Activated CD4-positive, CD25-positive, alpha-beta regulatory T cell treated with anti-CD3 and anti-CD28 coated beads, Interleukin-2, amount 50 U/mL, for 16 hours (primary cell): ENCODE measurements at places on chromosomes 6 and 20.

- no peak for DNase-seq
Observed at GRCh38 chr6:147586044-147586443, 77.6 kb downstream of the SAMD5 start.

- DNase-seq, result no peak
Observed at GRCh38 chr6:164013480-164014208, 599.1 kb downstream of the QKI start.

GRCh38 chr6:90087106-90087833, 193.0 kb downstream of the GJA10 start:
- no peak for DNase-seq

GRCh38 chr20:47792021-47792618, 6.8 kb upstream of the SULF2 start:
- no peak for DNase-seq

DNA sequence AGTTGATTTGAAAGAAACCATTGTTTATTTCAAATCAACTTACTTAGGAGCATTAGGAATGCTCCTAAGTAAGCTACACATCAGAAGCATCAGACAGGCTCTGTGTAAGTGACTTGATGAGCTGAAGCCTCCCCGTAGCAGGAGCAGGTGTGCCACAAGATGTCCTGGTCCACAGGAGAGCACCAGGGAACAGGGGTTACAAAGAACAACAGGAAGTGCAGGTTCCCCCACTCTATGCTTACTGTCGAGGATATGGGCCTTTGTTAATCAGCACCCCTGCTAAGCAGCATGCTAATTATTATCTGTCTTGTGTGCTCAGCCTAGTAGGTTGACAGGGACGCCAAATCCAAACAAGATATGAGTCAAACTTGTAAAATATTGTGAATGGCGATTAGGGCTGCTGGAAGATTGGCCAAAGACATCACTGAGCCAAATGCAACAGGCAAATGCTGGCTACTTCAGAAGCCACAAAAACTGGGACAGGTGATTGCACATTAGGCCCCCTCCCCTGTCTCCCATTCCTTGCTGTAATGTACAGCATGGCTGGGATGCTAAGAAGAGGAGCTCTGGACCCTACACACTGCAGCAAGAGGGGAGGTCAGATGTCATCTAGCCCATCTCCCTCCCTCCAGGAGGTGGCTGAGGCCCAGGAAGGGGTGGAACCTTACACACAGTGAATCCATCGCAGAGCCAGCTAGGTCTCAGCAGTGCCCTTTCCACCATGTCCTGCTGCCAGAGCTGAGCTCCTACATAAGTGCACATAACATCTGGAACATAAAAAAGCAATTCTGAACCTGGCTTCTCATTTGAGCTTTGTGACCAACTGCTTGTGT, 939 bp downstream of the TGM3 start:
- no peak for DNase-seq

GRCh38 chr6:64580346-64580745, 944.7 kb downstream of the PHF3 start:
- no peak for DNase-seq

DNA sequence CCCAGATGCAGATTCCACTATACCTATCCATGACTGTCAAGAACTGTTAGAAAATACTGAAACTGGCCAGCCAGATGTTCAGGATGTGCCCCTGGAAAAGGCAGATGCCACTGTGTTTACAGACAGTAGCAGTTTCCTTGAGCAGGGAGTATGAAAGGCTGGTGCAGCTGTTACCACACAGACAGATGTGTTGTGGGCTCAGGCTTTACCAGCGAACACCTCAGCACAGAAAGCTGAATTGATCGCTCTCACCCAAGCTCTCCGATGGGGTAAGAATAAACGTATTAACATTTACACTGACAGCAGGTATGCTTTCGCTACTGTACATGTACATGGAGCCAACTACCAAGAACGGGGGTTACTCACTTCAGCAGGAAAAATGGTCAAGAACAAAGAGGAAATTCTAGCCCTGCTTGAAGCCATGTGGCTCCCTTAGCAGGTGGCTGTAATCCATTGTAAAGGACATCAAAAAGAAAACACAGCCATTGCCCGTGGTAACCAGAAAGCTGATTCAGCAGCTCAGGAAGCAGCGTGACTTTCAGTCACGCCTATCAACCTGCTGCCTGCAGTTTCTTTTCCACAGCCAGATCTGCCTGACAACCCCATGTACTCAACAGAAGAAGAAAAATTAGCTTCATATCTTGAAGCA, 459.7 kb upstream of the HTR1E start:
- DNase-seq, result no peak

GRCh38 chr6:52500238-52501129, 76.4 kb downstream of the TRAM2 start:
- DNase-seq, result no peak

- no peak for DNase-seq
Observed at GRCh38 chr6:19024737-19025136, 637.6 kb downstream of the RNF144B start.

DNA sequence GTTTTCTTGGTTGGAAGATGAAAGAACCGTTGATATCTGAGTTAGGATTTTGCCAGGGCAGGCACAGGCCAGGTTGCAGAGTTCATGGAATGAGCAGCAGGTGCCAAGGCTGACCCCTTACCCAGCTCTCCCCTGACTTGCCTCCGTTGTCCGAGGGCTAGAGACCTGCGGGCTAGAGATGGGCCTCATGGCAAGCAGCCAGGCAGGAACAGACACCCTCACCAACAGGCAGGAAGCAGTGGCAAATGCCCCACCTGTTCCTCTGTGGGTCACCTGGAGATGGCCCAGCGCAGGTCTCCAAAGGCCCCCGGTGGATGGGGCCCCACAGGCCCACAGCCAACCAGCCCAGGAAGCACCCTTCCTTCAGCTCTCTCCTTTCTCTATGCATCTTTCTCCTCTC, 186.7 kb upstream of the PMEPA1 start:
- DNase-seq, result no peak

- no peak for DNase-seq
Observed at GRCh38 chr6:43923376-43924221, 153.6 kb downstream of the VEGFA start.

GRCh38 chr20:51315390-51315789, 227.1 kb downstream of the NFATC2 start:
- DNase-seq, result no peak

DNA sequence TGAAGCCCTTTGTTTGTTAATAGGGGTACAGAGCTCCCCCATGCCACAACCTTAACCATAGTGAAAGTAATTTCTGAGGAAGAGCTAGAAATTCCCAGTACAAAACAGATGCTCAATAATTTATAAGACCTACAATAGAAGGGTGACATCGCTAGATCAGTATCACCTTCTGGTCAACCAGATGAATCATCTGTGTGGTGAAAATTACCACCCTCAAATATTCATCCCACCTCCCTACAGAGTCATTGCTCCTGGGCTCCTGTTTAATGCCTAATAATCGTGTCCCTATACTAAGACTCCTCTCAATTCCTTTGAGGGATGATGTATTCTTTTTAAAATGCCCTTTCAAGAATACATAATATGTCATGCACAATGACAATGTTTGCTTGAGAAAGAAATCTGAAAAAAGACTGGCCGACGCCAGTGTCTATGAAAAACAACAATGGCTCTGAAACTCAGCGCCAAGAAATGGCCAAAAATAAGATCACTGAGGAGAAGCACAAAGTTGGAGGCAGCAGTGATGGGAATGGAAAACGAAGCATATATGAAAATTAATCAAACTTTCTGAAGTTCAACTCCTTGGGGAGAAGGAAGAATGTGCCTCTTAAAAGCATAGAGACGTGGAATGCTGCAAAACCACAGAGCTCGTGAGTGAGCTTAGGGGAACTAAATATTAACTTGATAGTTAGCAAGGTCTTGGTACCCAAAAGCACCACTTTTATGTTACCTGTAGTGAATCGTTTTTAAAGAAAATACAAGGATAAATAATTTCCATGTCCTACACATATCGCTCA, 11.0 kb upstream of the ADGRF5 start:
- DNase-seq, result no peak

GRCh38 chr6:127851197-127851596, 49.7 kb downstream of the THEMIS start:
- DNase-seq, result no peak

DNA sequence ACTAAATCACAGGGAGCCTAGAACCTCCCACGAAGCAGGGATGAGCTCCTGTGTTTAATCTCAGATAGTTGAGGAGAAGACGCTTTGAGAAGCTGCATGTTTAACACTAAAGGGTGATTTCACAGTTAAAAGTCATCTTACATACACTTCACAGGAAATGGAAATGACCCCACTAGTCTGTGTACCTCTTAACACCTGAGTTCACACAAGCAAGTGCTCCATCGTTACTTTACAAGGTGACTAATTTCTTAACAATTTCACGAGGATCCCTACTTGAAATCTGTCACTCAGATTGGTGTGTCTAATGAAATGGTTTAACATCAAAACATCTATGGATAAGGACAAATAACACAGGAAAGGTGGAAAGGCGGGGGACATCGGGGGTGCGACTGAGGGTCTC, 93.8 kb upstream of the RPS6KA2 start:
- no peak for DNase-seq

GRCh38 chr6:134457941-134458340, 140.0 kb upstream of the SGK1 start:
- no peak for DNase-seq

- DNase-seq, result no peak
Observed at GRCh38 chr20:52785679-52786078, 186.5 kb upstream of the TSHZ2 start.

GRCh38 chr6:2430612-2431011, 185.2 kb upstream of the GMDS start:
- DNase-seq, result no peak

GRCh38 chr6:17705428-17705777, 1.3 kb downstream of the NUP153 start:
- no peak for DNase-seq

DNA sequence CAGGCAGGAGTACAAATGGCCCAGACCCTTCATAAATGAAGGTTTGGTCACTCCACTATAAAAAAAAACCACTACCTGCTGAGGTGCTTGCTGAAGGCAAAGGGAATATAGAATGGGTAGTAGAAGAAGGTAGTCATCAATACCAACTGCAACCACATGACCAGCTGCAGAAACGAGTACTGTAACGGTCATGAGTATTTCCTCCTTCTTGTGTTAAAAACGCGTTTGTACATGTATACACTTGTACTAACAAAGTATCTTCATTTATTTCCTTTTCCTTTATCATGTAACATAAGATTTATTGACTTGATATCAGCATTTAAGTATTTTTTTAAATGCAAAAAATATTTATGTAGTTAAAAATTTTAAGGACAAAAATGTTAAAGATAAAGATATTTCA, 238.6 kb downstream of the TFAP2B start:
- DNase-seq, result no peak

DNA sequence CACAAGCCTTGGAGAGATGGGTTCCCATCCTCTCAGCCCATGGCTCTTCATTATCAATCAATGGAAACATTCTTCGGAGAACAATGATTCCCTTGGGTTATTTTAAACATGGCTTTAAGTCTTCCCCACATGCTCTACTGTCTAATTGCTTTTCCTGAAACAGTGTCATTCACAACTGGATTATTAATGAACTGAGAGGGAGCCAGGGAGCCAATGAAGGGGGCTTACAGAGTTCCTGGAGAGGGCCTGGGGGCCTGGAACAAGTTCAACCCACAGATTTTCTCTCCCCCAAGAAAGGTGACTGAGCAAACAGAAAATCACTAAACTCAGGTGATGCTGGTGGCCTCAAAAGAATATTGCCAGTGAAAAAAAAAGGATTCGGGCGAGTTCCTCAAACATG, 1.3 kb upstream of the PPP1R16B start:
- no peak for DNase-seq

DNA sequence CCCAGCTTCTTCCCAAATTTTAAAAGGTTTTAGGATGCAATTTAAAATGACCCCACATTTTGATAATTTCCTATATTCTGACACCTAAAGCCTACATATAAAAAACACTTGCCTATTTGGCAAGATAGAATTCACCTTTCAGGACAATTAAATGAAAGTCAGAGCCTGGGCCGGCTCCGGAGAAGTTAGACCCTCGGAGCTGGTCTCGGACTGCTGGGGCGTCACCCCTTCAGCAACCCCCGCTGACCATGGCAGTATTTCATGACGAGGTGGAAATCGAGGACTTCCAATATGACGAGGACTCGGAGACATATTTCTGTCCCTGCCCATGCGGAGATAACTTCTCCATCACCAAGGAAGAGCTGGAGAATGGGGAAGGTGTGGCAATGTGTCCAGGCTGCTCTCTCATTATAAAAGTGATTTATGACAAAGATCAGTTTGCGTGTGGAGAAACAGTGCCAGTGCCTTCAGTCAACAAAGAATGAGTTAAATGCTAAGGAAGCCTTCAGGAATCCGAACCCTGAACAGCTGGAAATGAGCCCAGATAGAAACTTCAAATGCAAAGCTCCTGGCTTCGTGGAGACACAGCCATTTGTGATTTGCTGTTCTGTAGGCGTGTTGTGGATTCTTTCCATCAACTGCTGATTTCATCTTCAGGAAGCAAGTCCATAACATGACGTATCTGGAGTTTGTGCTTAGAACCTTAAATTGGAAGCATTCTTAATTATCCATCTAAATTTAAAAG, 16.0 kb downstream of the TCFL5 start:
- DNase-seq, result no peak

DNA sequence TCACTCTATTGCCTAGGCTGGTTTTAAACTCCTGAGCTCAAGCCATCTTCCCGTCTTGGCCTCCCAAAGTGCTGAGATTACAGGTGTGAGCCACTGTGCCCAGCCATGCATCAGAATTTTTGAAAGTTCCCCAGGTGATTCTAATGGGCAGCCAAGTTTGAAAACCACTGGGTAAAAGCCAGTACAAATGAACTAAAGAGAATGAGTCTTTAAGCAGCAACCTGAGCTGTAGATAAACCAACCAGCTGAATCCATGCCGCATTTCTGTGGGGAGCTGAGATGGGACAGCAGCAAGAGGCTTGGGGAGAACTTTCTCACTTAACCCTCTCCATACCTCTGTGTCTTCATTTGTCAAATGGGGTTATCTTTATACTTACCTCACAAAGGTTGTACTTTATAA, 67.5 kb downstream of the VEGFA start:
- no peak for DNase-seq

DNA sequence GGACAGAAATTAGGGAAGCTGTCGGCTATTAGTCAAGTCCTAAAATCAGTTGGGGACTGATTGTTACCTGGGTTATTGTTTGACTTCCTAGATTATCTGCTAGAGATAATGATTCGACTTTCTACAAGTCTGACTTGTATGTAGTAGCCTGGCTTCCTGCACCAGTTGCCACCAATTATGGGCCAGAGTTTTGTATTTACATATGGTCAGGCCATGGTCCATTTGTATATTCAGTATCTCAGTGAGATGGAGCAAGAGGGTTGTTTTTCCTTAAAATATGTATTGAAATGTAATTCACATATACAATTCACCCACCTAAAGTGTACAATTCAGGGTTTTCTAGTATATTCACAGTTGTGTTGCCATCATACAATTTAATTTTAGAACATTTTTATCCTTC, 130.6 kb upstream of the PHACTR3 start:
- DNase-seq, result no peak

DNA sequence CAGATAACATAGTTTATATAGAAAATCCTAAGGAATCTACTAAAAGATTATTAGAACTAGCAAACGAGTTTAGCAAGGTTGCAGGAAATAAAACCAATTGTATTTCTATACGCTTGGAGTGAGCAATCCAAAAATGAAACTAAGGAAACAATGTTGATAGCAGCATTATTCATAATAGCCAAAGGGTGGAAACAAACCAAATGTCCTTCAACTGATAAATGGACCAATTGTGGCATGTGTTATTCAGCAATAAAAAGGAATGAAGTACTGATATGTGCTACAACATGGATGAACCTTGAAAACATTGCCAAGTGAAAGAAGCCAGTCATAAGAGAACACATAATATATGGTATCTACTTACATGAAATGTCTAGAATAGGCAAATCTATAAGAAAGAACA, 101.0 kb upstream of the VSTM2L start:
- no peak for DNase-seq
